HT1080 (cell line): ENCODE measurements at places on chromosomes 3 and 15. TPM values are rescaled to one million over a fixed set of nuclear protein-coding genes. Genes with fewer than 3 reads are reported as not detected.

DNA sequence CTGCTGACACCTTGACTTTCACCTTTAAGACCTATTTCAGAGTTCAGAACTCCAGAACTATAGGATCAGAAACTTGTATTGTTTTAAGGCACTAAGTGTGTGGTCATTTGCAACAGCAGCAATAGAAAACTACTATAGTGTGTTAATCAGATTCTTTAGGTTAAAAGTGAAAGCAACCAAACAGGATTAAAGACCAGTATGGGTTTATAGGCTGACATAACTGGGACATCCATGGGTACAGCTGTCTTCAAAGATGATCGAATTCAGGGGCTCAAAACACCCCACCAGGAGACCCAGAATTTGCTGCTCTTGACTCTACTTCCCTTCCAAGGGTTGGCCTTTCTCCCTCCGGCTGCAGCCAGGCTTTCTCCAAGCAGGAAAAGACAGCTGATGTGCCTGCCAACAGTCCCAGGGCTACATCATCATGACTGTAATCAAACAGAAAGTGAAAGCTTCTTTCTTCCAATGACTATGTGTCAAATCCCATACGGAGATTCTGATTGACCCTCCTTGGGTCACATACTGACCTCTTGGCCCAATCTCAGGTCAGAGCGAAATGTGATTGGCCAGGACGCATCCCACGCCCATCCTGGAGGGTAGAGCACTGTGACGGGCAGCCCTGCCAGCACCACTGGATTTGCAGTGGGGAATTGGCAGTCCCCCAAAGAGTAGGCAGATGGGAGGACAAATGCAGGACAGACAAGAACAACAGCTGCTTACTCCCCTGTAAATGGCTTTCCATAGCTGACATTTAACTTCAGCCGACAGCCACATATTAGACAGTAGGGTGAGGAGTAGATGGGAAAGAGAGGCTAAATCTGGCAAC is 51.4 kb upstream of the RNF7 start:
- DNase-seq, result peak; percentile 84

- DNase-seq, result no peak
These were observed 300.8 kb downstream of the ZBTB20 start for GRCh38 chr3:114846252-114846651.

GRCh38 chr15:27121672-27122071 is 150.7 kb downstream of the GABRG3 start:
- no peak for DNase-seq

GRCh38 chr15:86355801-86356200 is 276.1 kb downstream of the AGBL1 start:
- DNase-seq, result no peak

- no peak for DNase-seq
These were observed 188.0 kb upstream of the MRPL3 start for GRCh38 chr3:131690800-131691199.

DNA sequence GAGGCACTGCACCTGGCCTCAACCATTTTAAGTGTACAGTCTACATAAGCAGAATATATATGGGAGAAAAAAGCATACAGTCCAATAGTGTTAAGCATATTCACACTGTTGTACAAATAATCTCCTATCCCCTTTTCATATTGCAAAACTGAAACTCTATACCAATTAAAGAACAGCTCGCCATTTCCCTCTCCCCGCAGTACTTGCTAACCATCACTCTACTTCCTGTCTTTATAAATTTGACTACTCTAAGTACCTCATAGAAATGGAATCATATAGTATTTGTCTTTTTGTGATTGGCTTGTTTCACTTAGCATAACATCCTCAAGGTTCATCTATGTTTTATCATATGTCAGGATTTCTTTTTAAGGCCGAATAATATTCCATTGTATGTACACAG is 21.6 kb upstream of the TASOR start:
- DNase-seq, result no peak

DNA sequence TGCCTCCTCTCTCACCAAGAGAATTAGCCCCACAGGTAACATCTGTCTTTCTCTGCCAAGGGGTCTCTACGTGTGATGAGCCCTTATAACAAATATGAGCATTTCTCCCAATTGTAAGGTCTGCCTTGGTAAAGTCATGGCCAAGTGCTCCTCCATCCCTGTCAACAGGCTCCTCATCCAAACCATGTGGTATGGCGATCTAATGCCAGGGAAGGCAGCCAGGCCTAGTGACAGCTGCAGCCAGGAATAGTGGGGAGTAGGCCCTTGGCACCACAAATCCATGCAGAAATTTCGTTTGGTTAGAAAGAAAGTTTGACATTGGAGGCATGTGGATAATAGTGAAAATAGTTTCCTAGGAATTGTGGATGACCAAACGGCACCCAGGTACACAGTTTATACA is 4.7 kb upstream of the LRTM1 start:
- DNase-seq, result no peak

- DNase-seq, result peak; percentile 58
These were observed 426 bp downstream of the CBLB start for GRCh38 chr3:105868431-105868741.

DNA sequence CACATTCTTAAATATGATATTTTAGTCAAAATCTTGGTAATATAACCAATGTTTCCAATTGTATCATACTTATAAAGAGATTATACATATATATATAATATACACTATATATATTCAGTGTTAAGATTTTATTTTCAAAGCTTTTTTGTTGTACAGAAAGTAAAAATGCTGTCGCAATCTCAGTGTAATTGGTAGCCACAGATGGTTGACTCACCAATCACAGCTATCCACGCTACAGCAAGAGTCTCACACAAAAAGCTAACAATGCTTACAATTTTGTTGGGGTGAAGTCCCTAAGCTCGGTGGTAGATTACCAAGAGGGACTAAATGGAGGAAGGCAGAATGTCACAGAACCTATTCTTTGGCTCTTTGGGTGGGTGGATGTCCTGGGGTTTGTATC is 16.9 kb upstream of the CFAP161 start:
- no peak for DNase-seq

- DNase-seq, result no peak
These were observed 71.8 kb downstream of the FGF7 start for GRCh38 chr15:49494842-49495241.

DNA sequence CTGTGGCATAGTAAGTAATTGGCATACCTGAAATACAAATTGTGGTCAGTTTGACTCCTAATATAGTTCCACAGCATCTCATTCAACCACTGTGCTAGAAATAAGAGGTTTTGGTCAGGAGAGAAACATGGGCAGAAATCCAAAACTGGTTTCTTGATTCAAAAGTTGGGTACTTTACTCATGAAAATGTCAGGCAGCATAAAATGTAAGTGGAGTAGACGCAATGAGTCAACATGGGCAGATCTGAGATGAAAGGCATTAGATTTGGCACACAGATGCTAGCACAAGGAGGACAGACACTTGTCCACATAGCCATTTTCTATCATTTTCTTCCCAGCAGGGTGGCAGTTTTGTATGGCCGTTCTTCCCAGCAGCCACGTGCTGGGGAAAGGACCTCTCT is 255.8 kb upstream of the CDIN1 start:
- peak; percentile 19 for DNase-seq

DNA sequence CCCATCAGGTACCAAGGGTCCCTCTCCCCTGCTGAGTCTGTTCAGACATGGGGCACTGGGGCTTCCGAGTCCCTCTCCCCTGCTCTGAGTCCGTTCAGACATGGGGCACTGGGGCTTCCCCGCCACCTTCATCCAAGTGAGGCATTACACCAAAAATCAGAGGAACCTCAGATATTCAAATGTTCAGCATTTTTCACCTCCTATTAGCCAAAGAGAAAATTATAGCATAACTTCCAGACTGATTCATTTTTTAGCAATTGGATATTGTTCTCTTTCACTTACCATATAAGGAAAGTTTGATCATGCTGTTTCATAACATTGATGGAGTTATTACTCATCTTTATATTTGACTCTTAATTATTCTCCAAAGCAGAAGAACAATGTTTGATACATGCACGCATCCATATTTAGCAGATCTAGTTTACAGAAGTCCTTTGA is 213.9 kb downstream of the MTHFS start:
- DNase-seq, result no peak

DNA sequence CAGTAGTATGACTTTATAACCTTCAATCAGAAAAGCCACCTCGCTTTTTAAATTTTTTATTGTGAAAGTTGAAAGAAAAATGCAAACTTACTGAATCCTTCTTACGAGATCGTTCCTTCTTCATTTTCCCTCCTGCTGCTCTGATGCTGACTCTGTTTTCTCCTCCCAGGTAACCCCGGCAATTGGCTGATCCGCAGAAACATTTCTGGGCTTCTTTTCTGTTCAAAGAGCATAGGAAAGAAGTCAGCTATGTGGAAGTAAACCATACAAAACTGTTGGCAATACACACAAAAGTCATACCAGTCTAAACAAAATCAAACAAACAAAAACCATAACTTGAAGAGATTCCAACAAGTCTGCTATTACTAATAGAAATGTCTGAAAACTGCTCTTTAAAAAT is 66.0 kb downstream of the SETD2 start:
- no peak for DNase-seq

DNA sequence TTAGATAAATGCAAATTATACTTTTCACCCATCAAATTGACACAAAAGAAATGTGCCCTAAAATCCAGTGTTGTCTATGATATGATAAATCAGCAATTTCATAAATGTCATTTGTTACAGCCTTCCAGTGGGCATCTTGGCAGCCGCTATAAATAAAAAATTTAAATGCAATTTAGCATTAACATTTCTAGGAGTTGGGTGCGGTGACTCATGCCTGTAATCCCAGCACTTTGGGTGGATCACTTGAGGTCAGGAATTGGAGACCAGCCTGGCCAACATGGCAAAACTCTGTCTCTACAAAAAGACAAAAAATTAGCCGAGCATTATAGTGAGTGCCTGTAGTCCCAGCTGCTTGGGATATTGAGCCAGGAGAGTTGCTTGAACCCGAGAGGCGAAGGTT is 65.9 kb upstream of the POMGNT2 start:
- peak; percentile 61 for DNase-seq

- no peak for DNase-seq
These were observed 73.0 kb downstream of the MYO9A start for GRCh38 chr15:72044956-72045355.

DNA sequence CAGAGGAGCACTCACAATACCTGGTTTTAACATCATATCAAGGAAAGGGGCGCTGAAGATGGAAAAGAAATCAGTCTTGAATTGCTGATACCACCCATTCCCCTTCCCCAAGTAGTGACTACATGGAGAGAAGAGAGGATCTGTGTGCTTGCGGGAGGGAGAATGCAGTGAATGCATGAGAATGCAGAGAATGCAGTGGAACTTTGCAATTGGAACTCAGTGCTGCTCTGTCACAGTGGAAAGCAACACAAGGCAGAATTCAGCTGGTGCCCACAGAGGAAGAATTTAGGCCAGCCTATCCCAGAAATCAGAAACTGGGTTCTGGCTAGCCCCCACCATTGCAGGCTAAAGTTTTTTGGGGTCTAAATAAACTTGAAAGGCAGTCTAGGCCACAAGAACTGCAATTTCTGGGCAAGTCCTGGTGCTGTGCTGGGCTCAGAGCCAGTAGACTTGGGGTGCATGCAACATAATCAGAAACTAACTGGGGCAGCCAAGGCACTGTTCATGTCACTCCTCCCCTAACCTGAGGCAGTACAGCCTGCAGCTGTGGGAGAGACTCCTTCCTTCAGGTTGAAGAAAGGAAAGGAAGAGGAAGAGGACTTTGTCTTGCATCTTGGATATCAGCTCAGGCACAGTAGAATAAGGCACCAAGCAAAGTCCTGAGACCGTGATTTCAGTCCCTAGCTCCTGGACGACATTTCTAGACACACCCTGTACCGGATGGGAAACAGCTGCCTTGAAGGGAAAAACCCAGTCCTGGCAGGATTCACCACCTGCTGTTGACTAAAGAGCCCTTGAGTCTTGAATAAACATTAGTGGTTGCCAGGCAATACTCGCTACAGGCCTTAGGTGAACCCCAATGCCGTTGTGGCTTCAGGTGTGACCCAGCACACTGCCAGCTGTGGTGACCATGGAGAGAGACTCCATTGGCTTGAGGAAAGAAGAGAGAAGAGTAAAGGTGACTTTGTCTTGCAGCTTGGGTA is 329.3 kb downstream of the TBL1XR1 start:
- DNase-seq, result peak; percentile 14

DNA sequence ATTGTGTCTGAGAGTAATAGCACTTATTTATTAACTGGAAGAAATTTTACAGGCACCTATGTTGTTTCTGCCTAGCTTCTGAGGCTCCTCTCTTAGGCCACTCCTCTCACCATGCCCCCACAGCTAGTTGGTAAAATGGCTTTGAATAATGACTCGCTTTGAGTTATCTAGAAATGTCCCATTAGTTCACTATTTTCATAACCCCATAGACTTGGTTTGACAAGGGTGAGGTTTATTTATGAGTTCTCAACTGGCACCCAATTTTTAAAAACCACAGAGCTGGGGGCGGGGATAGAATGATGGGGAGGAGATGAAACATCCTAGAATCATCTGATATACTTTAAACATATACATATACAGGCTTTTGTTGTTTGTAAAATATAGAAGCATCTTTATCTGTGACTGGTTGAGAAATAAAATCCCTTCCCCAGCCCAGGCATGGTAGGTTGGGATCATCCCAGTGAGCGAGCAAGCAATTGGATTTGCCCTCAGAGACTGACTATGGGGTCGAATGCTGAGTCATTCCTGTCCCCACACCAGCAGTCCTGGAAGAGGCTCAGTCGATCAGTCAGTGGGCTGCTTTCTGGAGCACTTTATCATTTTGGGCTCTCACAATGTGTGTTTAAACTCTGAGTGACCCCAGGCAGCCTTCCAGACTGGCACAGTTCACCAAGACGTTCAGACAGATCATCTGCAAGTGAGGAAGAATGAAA is 60.2 kb upstream of the TSEN2 start:
- peak; percentile 51 for DNase-seq

DNA sequence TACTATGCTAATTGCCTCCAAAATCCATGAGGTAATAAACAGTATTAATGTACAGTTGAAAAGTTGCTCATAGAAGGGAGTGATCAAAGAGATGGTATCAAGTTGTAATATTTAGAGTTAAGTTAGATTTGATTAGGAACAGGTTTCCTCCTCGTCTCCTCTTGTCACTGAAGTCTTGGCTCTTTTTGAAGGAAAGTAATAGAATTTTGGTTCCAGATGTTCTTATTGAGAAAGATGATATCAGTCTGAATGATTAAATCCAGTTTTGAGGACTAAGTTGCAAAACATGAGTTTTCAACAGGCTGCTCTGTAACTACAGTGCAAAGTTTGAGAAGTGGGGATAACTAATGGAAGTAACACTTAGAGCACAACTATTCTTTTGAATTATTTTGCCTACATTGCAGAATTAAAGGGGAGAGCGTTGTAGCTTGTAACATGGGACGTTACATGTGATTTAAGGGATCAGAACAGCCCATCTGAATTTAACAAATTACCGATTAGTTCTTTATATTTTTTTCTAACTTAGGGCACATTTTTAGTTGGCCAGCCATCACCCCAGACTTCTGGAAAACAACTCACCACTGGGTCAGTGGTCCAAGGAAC is 48.3 kb downstream of the MAP6D1 start:
- DNase-seq, result no peak

GRCh38 chr3:52025453-52025852 is 29.8 kb upstream of the RPL29 start:
- DNase-seq, result no peak

FGF12 gene
- 1.3 and 2.2 TPM in 2 replicates for total RNA-seq

NDUFAF3 gene
- total RNA-seq, result 153 and 205 TPM in 2 replicates

RAB6B gene
- 0.23 and 0.51 TPM in 2 replicates for total RNA-seq

VIPR1 gene
- not detected in 2 replicates for total RNA-seq

LNP1 gene
- 5.2 and 6.7 TPM in 2 replicates for total RNA-seq

SNURF gene
- total RNA-seq, result 5.8 and 6.7 TPM in 2 replicates

GPR156 gene
- 0.11 and 0.40 TPM in 2 replicates for total RNA-seq

IGF2BP2 gene
- 138 and 157 TPM in 2 replicates for total RNA-seq

ECE2 gene
- total RNA-seq, result not detected in 2 replicates

ILDR1 gene
- not detected in 2 replicates for total RNA-seq

PXYLP1 gene
- 7.7 and 13.2 TPM in 2 replicates for total RNA-seq

ANKRD34C gene
- total RNA-seq, result 0.03 and 0.29 TPM in 2 replicates

MKRN3 gene
- 14.5 and 14.6 TPM in 2 replicates for total RNA-seq
